Panc1 (cell line): ENCODE measurements at places on chromosomes 5 and 9. TPM values are rescaled to one million over a fixed set of nuclear protein-coding genes. Genes with fewer than 3 reads are reported as not detected.

SOX30 gene
- total RNA-seq, result not detected

PCDHGA8 gene
- 0.18 TPM for total RNA-seq

CLIC3 gene
- 6.2 TPM for total RNA-seq

GARIN3 gene
- not detected for total RNA-seq

SLCO4C1 gene
- 0.90 TPM for total RNA-seq

ADGRD2 gene
- not detected for total RNA-seq

RMRP gene
- 29,896 TPM for total RNA-seq

PFN3 gene
- not detected for total RNA-seq

NR2F1 gene
- 49.5 TPM for total RNA-seq

LCN1 gene
- total RNA-seq, result not detected

PTGDS gene
- 13.7 TPM for total RNA-seq

GRCh38 chr9:129307227-129307970 lies 129.3 kb upstream of the IER5L start:
- no peak for DNase-seq

DNA sequence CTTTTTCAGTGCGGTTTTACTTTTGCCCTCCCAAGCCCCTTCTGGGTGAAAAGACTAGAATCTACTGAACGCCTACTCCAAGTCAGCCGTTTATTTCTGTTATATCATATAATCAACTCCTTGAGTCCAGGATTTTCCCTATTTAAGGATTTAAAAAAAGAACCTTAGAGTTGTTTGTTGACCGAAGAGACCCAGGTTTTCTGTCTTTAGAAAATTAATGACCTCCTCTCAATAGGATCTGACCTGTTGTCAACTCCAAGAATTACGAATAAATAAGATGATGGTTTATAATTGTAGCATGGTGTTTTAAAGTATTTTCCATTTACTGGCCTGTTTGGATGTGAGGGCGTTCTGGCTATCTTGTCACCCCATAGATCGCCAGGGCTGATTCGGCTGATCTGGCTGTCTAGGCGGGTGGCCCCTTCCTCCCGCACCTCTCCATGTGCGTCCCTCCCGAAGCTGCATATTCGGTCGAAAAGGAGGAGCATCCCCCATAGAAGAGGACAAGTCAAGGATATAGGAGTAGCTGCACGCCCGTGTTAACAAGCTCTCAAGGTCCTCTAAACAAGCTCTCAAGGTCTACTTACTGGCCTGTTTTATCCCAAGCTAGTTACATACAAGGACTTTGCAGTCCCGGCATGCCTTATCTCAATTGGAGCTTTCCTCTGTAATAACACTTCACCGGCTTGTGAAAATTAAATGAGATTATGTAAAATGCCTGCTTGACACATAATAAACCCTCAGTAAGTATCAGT lies 1.1 kb upstream of the UBAP2 start:
- DNase-seq, result no peak

GRCh38 chr5:65271906-65272305 lies 209.8 kb downstream of the ADAMTS6 start:
- DNase-seq, result no peak

GRCh38 chr5:36770125-36770524 lies 106.4 kb upstream of the NIPBL start:
- DNase-seq, result no peak

- no peak for DNase-seq
These were observed 609.5 kb upstream of the RGMB start for GRCh38 chr5:98163796-98164493.

- DNase-seq, result no peak
These were observed 1.4 kb downstream of the SNX18 start for GRCh38 chr5:54518818-54519508.

DNA sequence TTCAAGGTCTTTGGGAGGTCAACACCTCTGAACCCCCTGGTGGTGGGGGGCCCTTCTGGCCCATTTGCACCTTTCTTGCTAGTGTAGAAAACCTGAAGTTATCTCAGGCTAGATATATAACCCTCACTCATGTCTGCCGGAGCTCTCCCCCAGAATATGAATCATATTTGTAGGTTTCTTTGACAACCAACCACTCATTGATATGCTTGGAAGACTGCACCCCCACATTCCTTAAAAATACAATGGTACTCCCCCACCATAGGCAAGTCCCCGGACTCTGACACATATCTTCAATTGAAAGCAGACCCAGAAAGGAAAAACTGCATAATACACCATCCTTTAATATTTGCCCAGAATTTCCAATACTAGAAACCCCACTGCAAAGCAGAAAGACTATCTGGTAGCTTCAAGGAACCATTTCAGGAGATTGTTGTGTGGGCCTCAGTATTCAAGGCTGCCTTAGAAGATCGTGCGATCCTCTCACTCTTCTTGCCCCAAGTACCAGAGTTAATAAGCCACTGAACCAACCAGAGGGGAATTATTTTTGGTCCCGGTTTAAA lies 978 bp upstream of the UBE2B start:
- DNase-seq, result no peak

GRCh38 chr5:96481009-96481786 lies 48.1 kb upstream of the PCSK1 start:
- no peak for DNase-seq

- no peak for DNase-seq
These were observed 149.7 kb upstream of the IER5L start for GRCh38 chr9:129327552-129328328.

GRCh38 chr5:1437226-1437829 lies 7.9 kb downstream of the SLC6A3 start:
- no peak for DNase-seq

DNA sequence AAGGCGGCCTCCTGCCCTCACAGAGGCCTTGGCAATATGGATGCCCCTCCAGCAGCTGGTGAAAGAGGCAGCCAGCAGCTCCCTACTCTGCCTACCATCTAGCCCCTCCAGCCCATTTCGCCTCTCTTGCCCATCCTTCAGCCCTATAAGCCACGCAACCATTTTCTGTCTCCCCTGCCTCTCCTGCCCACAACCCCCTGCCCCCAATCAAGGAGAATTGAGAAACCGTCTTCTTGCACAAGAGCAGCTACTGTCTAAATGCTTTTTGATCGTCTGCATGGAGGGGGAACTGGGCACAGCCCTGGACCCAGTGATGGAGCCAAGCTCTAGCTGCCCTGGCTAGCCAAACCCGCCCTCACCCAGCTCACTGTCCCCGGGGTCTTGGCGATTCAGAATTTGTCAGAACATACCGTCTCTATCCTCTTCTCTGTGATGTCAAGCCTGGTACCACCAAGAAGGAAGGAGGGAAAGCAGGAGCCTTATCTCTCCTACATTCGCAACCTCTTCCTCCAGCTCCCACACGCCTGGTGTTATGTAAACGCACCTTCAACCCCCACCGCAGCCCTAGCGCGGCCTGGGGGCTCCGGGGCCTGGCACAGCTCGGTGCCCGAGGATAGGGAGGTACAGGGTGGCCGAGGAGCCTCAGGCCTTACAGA lies 1.2 kb downstream of the SPRY4 start:
- DNase-seq, result no peak

GRCh38 chr9:108478431-108479332 lies 377.1 kb downstream of the ACTL7B start:
- DNase-seq, result no peak

DNA sequence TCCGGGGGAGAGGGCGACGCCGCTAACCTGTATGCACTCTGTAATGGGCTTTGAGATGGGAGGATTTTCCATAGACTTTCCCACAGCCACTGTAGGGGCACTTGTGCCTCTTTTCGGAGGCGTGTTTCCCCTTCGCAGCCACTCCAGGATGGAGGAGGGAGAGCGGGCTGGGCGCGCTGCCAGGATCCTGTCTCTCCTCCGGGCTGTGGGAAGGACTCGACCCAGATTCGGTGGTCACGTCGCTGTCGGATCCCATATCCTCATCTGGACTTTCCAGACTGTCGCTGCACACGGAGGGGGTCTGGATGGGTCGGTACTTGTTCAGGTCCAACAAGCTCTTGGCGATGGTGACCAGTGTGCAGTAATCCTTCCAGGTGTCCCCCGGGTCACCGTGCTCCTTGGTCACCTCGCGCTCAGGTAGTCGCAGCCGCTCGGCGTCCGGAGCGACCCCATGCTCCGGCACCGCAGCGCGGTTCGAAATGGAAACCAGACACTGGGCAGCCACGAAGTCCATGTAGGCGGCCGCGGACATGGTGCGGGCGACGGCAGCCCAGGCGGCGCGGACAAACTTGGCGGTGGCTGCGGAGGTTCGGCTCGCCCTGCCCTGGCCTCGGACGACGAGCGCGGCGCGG lies 1.5 kb downstream of the KLF9 start:
- no peak for DNase-seq

GRCh38 chr9:135703726-135704125 lies 1.7 kb downstream of the KCNT1 start:
- DNase-seq, result no peak

DNA sequence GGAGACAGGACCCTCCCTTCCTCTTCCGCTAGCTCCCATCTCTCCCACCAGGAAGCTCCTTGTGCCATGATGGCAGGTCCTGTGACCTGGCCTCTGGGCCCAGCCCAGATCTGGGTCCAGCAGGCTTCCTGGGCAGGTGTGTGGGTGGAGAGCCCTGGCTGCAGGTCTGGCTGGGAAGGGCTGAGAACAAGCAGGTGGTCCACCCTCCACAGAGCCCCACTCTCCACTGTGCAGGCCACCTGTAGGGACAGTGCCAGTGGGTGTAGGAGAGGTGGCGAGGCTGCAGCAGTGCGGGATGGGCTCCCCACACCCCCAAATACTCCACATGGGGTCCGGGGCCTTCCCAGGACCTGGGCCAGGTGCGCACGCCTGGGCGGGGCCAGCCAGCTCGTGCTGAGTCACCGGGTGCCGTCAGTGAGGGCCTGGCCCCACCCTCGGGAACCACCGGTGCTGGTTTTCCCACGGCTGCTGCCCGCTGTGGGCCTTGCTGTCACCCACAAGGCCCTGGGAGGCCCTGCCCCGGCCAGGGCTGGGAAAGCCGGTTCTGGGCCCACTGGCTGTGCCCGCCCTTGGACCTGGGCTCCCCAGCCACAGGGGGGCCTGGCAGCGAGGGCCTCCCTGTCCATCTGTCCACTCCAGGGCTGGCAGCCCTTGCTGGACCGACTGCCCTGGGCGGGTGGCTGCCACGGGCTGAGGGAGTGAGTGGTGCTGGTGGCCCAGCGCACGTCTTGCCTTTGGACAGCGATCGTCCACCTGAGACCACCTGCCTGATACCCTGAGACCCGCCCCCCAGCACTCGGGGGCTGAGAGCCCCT lies 9.3 kb upstream of the NRARP start:
- no peak for DNase-seq

DNA sequence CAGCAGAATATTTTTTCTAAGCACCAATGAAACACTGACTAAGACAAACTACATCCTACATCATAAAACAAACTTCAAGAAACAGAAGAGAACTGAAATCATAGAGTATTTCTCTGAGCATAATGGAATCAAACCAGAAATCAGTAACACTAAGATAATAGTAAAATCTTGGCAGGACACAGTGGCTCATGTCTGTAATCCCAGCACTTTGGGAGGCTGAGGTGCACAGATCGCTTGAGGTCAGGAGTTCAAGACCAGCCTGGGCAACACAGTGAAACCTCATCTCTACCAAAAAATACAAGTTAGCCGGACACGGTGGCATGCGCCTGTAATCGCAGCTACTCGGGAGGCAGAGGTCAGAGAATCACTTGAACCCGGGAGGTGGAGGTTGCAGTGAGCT lies 63.1 kb downstream of the RNF130 start:
- no peak for DNase-seq

DNA sequence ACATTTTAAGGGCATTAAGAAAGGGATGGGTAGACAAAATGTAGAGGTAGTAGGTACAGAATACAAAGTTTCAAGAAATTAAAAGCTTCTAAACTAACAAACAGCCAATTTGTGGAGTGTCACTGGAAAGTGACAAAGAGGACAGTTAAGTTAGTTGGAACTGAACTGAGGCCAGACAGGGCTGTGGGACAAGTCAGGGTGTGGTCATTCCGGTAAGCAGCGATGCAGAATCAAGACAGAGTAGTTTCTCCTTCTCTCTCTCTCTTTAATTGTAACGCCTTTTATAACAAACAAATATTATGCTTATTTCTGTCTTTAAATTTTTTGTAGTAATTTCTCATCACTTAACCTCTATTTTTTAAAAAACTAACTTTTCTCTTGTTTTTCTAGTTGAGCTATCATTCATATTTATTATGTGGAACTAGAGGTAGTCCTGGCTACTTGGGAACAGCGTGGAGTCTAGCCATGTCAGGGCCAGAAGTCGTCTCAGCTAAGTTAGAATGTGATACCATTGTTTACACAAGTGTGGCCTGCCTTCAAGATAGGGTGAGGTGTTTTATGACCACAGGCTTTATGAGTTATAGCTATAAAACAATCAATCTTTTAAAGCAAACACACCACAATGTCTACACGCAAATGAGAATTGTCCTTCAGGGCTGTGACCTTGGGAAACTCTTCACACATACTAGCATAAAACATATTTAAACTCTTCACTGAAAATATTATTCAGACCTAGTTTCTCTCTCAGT lies 115.3 kb upstream of the CDKN2B start:
- DNase-seq, result no peak

GRCh38 chr9:81372628-81373191 lies 316.6 kb downstream of the TLE1 start:
- no peak for DNase-seq

GRCh38 chr5:138840103-138840502 lies 35.0 kb downstream of the LRRTM2 start:
- DNase-seq, result no peak

- no peak for DNase-seq
These were observed 146.5 kb downstream of the NSG2 start for GRCh38 chr5:174191850-174192655.

- no peak for DNase-seq
These were observed 83.4 kb downstream of the CPLANE1 start for GRCh38 chr5:37165761-37166160.

DNA sequence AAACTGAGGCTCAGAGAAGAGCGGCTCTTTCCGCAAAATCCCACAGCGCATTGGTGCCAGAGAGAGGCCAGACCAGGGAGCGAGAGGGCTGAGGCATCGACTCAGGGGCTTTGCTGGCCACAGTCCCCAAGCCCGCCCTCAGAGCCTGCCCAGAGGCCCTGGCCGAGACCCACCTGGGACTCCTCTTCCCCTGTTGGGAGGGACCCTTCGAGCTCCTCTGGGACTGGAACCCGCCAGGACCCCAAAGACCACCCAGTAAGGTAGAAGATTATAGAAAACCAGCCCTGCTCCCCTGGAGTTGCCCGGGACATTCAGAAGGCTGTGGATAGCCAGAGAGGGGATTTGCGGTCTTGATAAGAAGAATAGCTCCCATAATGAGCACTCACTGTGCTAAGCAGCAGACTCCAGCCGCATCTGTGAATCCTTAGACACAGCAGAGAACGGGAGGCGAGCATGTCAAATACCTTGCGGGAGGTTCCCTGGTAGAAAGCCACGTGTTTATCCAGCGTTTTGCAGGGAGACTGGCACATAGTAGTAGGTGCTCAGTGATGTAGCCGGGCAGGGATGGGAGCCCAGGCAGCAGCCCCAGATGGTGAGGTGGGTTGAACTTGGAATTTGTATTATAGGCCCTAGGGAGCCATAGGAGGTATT lies 651 bp upstream of the AK1 start:
- no peak for DNase-seq

GRCh38 chr9:89367281-89367680 lies 49.0 kb downstream of the SECISBP2 start:
- DNase-seq, result no peak

DNA sequence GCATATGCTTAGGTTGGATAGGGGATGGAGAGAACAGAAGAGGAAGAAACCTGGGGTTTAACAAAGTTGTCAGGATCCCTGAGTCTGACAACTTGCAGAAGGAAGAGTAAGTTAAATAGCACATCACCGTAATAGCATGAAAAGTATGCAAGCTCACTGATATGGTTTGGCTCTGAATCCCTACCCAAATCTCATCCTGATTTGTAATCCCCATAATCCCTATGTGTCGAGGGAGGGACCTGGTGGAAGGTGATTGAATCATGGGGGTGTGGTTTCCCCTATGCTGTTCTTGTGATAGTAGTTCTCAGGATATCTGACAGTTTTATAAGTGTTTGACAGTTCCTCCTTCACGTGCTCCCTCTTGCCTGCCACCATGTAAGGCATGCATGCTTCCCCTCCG lies 193.3 kb downstream of the PSAT1 start:
- no peak for DNase-seq
